ENCODE measurements at places on chromosomes 1 and 21.

DNA sequence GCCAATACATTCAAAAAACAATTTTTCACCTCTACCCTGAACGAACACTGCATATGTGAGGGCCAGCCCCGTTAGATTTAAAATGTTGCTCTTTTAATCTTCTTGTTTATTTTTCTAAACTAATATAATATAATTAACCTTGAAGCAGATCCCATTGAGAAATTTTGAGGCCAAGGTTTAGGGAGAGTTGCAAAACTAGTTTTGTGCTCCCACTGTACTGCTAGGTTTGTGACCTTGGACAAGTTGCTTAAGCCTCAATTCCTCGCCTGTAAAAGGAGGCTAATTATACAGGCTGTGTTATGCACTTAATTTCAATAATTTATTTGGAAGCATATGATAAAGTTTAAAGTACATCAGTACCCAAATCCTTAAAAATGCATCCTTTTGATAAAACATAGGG, 3.7 kb downstream of the IL23R start:
- no peak for DNase-seq

DNA sequence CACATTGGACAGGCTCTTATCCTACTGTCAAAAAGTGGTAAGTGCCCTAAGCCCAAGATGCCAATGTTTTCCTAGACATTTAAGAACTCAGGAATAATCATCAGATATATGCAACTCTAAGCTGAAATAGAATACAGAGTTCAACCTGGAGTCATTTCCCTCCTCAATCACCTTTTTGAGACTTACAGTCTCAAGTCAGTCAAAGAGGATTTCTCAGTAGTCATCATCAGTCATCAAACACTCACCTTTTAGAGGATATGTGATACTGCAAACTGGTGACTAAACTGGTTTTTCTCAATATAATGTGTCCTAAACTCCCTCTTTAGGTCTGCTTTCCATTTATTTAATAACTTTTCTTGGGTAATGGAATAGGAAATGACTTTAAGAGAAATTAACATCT, 145.3 kb upstream of the ADAMTS5 start:
- no peak for DNase-seq

- DNase-seq: no peak
These were observed 137.1 kb upstream of the CD34 start for GRCh38 chr1:208047975-208048374.

- no peak for DNase-seq
These were observed 86.4 kb downstream of the RUNX1 start for GRCh38 chr21:34962586-34963222.

DNA sequence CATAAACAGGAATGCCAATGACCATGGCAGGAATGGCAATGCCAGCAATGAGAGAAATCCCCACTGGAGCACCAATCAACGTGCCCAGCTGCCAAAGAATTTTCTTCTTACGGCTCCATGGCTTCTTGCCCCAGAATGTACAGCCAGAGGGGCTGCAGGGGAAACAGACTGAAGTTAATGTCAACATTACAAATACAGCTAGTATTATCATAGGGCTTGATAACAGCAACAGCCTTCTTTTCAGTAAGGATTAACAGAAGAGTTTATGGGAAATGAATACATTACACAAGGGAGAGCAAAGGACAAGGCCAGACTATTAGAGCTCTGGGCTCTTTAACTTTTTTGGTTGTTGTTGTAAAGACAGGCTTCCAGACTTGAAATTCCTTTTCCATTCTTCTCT, 18.2 kb downstream of the RNF19B start:
- DNase-seq: no peak

DNA sequence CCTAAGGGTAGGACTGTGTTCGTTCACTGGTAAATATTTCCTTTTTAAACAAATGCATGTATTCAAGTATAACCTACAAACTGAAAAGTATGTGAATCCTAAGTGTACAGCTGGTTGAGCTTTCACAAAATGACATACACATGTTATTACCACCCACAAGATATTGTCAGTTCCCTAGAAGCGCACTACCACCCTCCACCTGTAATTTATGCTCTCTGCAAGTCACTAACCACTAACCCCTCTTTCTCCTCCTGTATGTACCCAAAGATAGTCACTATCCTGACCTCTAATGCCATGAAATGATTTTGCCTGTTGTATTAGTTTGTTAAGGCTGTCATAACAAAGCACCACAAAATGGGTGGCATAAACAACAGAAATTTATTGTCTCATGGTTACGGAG, 82.8 kb upstream of the CHODL start:
- DNase-seq: no peak

GRCh38 chr1:93694819-93695218, 13.2 kb upstream of the BCAR3 start:
- DNase-seq: no peak

DNA sequence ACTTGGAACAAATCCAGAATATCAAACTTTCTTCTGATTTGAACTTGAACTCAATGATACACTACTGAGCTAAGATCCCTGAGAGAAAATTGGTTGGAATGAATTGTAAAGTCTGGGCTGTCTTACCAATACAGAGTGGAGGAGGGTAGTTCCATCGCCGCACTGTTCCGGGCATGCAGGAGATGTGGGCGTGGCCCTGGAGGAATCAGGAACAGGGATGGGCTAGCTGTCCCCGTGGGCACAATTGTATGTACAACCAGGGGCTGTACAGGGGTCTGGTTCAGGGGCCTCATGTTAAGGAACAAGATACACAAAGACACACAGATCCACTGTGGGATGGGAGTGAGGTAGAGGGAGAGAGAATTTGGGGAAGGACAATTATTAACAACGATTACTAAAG, 144.3 kb downstream of the ZSCAN20 start:
- DNase-seq: no peak

- DNase-seq: no peak
These were observed 12.5 kb downstream of the TRMT1L start for GRCh38 chr1:185144233-185144632.

DNA sequence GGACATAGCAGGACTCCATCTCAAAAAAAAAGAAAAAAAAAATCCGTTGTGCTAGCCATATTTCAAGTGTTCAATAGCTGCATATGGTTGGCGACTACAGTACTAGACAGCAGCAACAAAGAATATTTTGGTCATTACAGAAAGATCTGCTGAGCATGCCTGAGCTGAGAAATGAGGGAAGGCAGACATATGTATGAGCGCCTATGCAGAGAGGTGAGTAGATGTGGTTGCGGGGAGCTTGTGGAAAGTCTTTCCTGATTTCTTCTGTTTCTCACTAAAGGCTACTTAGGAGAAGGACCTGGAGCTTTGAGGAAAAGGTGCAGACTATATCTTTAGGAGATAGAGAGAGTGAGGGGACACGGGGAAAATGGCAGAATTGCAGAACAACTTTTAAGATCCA, 21.0 kb upstream of the APP start:
- no peak for DNase-seq

DNA sequence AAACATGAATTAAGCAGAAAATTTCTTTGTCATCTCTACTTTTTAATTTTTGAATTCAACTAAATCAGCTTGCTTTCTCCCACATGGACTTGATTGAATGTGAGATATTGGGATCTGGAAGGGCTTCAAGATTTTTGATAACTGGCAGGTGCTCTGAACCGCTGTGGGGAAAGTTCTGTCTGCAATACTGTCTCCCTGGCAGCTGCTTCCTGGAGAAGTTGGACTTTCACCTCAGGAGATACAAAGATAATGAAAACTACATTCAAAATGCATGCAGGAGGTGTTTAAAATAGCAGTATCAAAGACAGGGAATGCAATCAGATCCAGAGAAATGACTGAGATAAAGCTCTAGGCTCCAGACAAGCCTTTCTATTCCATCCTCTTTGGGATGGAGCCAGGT, 338.3 kb downstream of the NEGR1 start:
- no peak for DNase-seq

GRCh38 chr1:229076195-229076594, 194.7 kb upstream of the RAB4A start:
- DNase-seq: no peak

GRCh38 chr1:7868070-7868780, 15.4 kb upstream of the UTS2 start:
- no peak for DNase-seq

DNA sequence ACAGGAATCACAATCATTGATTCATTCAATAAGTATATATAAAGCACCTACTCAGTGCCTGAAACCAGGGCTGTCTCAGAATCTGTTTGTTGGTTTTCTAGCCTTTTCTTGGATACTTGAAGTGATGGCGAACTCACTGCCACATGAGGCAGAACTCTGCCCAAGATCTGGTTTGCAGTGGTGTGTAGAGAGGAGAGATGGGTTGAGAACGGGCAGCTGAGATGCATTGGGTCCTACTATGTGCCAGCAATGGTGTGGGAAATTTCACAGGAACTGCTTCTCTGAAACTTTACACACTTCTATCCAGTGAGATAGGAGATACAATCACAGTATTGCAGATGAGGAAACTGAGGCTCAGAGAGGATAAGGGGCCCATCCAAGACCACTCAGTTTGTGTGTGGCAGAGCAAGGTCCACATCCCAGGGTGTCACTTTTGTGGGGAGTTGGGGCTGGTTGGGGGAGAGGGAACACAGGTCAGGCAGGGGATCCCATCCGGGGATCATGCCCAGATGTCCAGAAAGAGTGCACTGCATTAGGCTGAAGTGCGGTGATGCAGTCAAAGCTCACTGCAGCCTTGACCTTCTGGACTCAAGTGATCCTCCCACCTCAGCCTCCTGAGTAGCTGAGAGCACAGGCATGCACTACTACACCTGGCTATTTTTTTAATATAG, 83.7 kb upstream of the IFFO2 start:
- no peak for DNase-seq

DNA sequence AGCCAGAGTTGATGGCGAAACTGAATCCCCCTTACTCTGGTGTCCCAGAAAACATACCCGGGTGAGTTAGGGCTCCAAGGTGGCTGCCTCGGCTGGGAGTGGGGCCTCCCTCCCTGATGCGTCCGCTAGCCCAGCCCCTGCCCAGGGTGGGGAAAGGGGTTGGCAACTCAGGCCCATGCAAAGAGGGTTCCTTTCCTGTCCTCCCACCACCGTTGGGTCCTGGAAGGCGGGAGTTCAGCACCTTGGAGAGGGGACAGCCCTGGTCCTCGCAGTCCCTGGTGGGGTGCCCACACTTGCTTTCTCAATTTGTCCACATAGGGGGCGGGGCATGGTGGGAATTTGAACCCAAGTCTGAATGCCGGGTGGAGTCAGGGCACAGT, 6.1 kb downstream of the SRM start:
- DNase-seq: peak; percentile 39
